ENCODE measurements at places on chromosomes 16 and 17.

DNA sequence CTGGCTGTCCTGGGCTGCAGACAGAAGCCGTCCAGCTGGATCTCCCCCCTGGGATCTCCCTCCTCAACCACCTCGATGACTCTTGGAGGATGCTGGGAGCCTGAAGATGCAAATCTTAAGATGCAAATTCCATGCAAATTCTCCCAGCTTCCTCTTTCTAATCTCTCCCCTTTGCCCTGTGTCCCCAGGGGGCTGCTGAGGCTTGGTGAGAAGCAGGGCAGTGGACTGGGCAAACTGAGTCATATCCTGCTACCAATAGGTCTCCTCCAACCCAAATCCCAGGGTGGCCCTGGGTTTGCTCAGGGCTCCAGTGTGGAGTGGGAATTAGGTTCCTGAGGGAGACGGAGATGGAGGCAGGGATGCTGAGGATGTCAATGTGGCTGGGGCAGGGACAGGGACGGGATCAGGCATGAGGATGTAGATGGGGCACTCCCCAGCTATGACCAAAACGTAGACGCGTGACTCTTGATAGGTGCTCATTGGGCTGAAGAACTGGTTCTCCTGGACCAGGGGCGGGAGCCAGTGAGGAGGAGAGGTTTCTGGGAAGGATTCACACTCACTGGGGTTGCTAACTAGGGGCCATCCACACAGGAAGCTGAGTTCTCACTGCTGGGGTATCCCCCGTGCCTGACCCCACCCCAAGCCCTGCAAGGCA is 3.6 kb upstream of the ALOX12B start:
- no peak for DNase-seq

DNA sequence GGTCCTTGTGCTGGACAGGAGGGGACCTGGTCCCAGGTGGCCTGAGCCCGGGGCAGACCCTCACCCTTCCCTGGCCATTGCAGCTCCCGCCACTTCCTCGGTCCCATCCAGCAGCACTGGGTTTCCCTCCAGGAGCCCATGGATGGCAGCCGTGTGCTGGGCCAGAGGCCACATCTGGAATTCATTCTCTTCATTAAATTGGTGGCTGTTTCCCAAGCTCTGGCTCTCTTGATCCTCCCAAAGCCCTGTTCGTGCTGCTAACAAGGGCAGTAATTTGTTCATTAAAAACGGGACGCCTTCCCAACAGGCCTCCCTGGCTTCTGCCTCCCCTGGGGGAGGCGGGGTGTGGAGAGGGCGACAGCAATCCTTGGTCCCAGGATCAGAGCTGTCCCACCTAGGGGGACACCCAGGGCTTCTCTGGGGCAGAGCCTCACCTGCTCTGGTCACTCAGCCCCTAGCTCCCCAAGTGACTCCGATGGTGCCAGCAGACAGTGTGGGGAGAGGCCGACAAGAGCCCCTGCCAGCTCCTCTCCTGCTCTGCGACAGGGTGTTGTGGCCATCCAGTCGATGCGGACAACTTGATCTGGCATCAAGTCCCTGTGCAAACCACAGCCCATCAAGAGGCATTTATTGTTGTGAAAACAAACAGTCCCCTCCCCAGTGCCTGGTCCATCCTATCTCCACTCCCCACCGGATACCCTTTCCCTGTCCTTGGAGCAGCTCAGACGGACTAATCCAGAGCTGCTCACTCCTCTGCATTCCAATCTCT is 44.0 kb downstream of the SDK2 start:
- no peak for DNase-seq

DNA sequence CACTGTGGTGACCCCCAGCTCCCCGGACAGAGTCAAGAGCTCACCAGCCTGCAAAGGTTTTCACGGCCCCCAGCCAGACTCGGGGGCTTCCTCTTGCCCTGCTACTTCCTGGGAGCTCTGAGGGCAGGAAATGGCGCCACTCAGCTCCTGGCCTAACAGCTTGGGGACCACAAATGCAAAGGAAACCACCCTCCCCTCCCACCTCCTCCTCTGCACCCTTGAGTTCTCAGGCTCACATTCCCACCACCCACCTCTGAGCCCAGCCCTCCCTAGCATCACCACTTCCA is 375 bp upstream of the SPN start:
- DNase-seq, result no peak

DNA sequence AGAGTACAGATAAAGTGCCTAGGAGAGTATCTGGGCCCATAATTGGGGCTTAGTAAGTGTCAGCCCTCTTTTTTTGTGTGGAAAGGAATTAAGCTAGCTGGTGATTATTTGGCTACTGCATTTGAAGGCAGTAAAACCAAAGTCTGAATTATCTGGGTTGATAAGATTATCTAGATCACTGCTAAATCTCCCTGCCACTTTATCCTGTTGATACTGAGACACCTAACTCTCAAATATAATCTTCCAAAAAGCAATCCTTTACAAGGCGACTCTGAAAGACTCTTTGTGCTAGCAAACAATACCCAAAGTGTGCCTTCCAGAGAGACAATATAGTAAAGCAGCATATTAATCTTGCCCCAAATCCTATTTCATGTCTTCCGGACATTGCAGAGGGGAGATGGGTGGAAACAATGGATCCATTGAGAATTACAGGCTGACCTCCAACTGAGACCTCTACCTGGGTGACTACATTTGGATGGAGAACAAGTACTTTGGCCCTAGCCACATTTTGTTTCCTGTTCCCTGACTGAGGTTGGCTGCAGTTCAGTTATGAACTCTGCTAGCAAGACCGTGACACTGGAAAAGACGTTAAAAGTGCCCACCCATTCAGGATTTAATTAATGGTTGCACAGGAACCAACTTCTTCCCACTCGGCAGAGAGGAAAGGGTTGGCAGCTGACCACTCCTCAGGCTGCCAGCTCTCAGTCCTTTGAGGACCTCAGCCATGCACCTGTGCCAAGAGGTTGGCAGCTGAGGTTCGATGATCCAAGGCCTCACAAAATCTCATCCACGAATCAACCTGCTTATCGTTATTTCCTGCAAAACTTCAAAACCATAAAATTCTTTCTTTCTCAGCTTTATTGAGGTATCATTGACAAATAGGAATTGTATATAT is 72.6 kb downstream of the SYCE1L start:
- peak; percentile 22 for DNase-seq

DNA sequence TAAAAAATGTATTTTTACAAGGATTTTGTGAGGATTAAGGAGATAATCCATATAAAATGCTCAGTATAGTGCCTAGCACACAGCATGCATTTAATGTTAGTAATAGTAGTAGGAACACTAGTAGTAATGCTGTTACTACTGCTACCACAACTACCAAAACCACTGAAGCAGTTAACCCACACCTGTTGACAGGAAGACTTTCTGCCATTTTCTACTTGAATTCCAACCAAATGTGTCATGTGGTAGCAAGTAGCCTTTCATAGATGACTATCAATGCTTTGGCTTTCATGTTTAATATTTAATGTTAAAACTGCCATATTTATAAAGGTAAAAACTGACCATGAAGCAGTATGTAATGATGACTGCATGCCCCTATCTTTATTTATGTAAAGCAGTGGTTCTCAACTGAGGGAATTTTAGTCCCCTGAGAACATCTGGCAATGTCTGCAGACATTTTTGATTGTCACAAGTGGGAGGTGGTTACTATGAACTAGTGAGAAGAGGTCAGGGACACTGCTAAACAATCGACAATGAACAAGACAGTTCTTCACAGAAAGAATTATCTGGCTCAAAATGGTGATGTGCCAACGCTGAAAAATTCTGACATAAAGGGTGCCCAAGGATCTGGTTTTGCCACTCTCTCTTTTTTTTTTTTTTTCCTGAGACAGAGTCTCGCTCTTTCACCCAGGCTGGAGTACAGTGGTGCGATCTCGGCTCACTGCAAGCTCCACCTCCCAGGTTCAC is 89.4 kb downstream of the ITFG1 start:
- DNase-seq, result no peak

- DNase-seq, result no peak
Measured at GRCh38 chr16:55144651-55145050, 179.4 kb upstream of the IRX6 start.

DNA sequence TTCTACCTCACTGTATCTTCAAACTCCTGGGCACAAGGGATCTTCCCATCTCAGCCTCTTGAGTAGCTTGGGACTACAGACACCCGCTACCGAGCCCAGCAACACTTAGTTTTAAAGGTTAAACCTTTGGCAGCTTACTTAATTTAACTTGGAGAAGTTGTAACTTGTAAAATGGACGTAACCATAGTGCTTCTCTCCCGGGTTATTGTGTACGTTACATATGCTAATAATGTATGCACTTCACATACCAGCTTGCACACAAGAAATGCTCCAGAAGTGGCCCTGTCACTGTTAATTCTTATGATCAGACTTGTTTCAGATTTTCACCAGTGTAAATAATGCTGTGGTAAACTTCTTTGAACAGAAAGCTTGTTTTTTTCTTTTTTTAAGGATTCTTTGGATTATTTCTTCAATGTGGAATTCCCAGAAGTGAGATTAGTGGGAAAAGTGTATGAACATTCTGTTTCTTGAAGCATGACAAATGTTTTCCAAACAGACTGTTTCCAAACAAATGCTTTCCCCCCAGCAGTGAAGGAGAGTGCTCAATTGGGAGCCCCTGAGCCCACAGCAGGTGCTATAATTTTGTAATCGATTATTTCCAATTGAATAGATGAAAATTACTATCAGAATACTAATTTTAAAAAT is 61.5 kb downstream of the EPN2 start:
- no peak for DNase-seq

DNA sequence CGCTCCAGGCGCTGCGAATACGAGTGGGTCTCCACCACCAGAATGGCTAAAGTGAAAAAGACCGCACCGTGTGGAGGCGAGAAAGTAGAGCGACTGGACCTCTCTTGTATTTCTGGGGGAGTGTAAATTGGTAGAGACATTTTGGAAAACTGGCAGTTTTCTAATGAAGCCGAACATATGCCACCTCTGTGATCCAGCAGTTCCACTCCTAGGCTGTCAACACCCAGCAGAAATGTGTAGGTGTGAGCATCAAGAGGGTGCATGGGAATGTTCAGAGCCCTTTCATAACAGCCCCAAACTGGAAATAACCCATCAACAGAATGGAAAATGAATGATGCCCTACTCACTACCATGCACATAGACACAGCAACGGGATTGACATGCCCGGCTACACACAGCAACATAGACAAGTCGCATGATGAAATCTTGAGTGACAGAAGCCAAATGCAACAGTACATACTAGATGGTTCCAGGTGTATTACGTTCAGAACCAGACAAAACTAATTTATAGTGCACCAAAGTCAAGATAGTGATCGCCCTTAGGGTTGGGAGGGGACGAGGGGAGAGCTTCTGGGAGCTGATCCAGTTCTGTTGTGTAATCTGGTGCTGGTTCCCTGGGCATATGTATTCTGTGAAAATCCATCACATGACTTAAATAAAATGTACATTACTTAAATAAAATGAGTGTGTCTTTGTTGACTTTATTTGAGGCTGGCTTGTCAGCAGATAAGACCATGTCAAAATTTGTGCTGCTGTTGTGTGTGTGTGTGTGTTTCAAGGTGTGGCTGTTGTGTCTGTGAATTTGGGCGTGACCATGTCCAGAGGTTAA is 877 bp upstream of the BCL7C start:
- DNase-seq, result no peak

DNA sequence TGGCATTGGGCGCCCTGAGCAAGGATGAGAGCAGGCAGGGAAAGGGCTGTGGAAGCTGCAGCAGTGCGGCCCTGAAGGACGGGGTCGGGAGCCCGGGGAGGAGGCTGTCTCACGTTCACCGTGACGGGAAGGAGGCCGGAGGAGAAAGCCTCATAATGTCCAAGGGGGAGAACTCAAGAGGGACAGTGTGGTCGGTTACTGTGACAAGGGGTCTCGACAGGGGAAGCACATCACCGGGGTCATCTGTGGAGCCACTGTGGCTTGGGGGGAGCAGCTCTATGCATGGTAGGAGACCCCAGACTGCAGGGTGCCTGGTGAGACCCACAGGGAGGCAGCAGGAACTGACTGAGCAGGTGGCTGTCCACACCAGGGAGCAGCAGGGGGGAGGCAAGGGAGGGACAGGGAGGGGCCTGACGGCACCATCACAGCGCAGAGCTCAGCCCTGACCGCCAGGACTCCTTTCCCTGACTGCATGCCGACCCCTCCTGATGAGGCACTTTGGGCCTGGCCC is 154.6 kb upstream of the CHMP6 start:
- no peak for DNase-seq

GRCh38 chr17:51739245-51739886 is 419.1 kb downstream of the CA10 start:
- no peak for DNase-seq

- DNase-seq, result peak; percentile 83
Measured at GRCh38 chr16:56964243-56965148, 2.7 kb downstream of the CETP start.

- DNase-seq, result no peak
Measured at GRCh38 chr16:11205065-11205699, 50.8 kb downstream of the SOCS1 start.

DNA sequence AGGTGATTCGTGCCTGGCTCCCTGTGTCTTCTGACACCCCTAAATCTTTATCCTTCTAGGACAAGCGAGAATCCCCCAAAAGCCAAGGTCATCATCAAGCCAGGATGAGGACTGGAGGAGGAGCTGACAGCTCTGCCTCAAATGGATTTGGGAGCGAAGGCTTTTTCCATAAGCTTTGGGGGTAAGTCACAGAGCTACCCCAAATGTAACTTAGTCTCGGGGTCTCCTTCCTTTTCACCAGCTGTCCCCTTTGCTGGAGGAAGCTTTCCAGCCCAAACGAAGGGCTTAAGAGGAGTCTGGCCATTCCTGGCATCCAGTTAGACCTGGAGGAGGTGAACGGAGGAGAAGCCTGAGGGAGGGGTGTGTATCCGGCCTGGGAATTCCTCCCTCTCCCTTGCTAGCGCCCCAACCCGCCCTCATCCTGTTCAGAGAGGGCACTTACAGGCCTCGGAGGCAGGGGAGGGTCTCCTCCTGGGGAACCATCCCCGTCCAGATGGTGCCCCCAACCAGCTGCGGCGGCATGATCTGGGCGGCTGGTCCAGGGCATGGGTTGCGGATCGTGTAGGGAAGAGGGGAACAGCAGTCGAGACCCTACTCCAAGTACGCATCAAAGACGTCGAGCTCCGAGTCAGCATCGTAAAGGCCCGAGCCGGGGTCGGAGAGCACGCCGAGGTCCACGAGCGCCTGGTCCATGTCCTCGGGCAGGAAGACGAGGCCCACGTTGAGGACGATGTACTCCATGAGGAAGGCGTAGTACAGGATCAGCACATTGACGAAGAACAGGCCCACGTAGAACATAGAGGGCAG is 938 bp downstream of the DEXI start:
- no peak for DNase-seq
